Gastroesophageal sphincter (tissue), 4 donors: ENCODE measurements at places on chromosomes 3 and 15. TPM values are rescaled to one million over a fixed set of nuclear protein-coding genes. Genes with fewer than 3 reads are reported as not detected.

The UBAP1L gene
- 3.0 TPM for total RNA-seq

- no peak overlapping the region for H3K27ac ChIP-seq
- no peak overlapping the region for H3K4me3 ChIP-seq
- no peaks in the 10 kb centered on the region for H3K27me3 ChIP-seq
- no peaks in the 10 kb centered on the region for H3K4me1 ChIP-seq
- no peak for ATAC-seq
- H3K36me3 ChIP-seq, result no peaks in the 10 kb centered on the region
Measured at GRCh38 chr3:9117220-9117619, 132.2 kb downstream of the SRGAP3 start.

DNA sequence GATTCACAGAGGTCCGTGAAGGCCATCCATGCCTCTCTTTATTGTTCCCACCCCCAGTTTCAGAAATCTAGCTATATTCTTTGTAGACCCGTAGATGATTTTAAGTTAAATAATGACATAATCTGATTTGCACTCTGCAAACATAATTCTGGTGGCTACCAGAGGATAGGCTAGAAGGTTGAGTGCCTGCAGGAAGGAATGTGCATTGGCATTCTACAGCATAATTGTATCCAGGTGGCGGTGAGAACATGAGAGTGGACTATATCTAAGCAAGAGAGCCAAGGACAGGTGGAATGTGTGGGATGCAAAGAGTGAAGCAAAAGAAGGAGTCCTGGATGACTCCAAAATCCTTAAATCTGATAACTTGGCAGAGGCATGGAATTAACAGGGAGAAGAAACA lies 298.5 kb upstream of the MME start:
- ATAC-seq, result no peak
- H3K36me3 ChIP-seq, result no peaks in the 10 kb centered on the region
- no peak overlapping the region for H3K4me3 ChIP-seq
- H3K27me3 ChIP-seq, result no peaks in the 10 kb centered on the region

- peaks cover 4% of the 10 kb centered on the region for H3K4me1 ChIP-seq
- ATAC-seq, result no peak
- H3K4me3 ChIP-seq, result no peak overlapping the region
- H3K27ac ChIP-seq, result no peak overlapping the region
- H3K27me3 ChIP-seq, result peaks cover 43% of the 10 kb centered on the region
- no peaks in the 10 kb centered on the region for H3K36me3 ChIP-seq
Measured at GRCh38 chr3:46484911-46485778, 12.6 kb upstream of the RTP3 start.

DNA sequence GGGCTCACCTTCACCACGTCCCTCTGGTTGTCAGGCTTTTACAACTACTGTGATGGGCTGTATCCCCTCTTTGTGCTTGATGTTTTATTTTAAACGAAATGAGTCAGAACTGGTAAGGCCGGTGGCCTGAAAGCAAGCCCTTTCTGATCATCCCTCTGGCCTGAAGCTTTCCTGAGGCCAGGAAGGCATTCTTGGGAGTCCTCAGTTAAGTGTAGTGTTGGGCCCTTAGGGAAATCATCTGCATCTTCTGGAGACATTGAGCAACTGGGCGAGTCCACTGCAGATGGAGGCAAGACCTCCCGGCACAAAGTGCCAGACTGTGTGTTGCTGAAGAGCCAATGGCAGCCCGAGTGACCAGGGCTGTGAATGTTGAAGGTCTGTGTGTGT lies 33.0 kb upstream of the AMOTL2 start:
- peak; percentile 75 for ATAC-seq
- H3K27ac ChIP-seq, result peak overlapping the region; percentile 64
- peaks cover 23% of the 10 kb centered on the region for H3K27me3 ChIP-seq
- H3K36me3 ChIP-seq, result no peaks in the 10 kb centered on the region
- no peaks in the 10 kb centered on the region for H3K4me1 ChIP-seq
- H3K4me3 ChIP-seq, result no peak overlapping the region
